ENCODE measurements at places on chromosomes 11 and 22.

DNA sequence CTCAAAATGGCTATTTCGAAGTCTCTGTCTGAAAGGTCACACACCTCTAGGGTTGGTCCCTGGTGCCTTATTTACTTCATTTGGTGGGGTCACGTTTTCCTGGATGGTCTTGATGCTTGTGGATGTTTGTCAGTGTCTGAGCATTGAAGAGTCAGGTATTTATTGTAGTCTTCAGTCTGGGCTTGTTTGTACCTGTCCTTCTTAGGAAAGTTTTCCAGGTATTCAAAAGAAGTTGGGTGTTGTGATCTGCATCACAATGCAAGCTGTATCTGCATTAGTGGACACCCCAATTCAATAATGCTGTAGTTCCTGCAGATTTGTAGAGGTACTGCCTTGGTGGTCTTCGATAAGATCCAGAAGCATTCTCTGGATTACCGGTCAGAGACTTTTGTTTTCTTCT lies 63.5 kb upstream of the TP53AIP1 start:
- no peaks in the 10 kb centered on the region for H3K36me3 ChIP-seq
- H3K4me3 ChIP-seq = no peak overlapping the region
- no peaks in the 10 kb centered on the region for H3K27me3 ChIP-seq
- H3K27ac ChIP-seq = no peak overlapping the region

DNA sequence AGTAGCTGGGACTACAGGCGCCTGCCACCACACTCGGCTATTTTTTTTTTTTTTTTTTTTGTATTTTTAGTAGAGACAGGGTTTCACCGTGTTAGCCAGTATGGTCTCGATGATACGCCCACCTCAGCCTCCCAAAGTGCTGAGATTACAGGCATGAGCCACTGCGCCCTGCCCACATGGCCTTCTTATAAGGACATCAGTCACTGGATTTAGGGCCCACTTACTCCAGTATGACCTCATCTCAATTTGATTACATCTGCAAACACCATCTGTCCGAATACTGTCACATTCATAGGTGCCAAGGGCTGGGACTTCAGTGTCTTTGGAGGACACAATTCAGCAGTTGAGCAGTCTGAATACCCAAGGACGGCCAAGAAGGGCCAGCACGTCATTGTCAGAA lies 8.2 kb upstream of the PRR5 start:
- H3K4me1 ChIP-seq = peaks cover 5% of the 10 kb centered on the region
- H3K27ac ChIP-seq = no peak overlapping the region
- no peak for DNase-seq
- no peaks in the 10 kb centered on the region for H3K36me3 ChIP-seq

DNA sequence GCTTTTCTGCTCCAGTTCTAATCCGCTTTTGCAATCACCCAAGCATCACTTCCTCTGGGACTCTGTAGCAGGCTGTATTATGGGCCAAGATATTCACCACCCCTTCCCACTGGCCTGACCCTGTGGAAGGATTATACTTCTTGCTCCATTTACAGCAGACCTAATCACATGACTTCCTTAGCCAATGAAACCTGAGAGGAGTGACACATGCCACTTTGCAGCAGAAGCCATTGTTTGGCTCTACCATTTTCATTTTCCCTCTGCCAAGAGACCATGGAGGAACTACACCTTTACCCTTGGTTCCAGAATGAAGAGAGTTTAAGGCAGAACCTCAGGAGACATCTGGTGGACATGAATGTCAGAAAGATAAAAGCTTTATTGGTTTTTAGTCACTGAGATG lies 134.9 kb upstream of the HSD17B12 start:
- DNase-seq = no peak
- H3K4me1 ChIP-seq = peaks cover 6% of the 10 kb centered on the region
- peaks cover 2% of the 10 kb centered on the region for H3K27me3 ChIP-seq
- H3K36me3 ChIP-seq = no peaks in the 10 kb centered on the region
- H3K4me3 ChIP-seq = no peak overlapping the region

- peaks cover 3% of the 10 kb centered on the region for H3K36me3 ChIP-seq
- H3K4me3 ChIP-seq = no peak overlapping the region
- H3K27ac ChIP-seq = peak overlapping the region; percentile 86
- no peaks in the 10 kb centered on the region for H3K27me3 ChIP-seq
These were observed 1.5 kb downstream of the YPEL4 start for GRCh38 chr11:57647960-57648800.

GRCh38 chr11:128497061-128497775 lies 90.1 kb downstream of the ETS1 start:
- no peak overlapping the region for H3K27ac ChIP-seq
- H3K4me1 ChIP-seq = peaks cover 30% of the 10 kb centered on the region
- DNase-seq = no peak
- no peaks in the 10 kb centered on the region for H3K27me3 ChIP-seq
- no peak overlapping the region for H3K4me3 ChIP-seq

DNA sequence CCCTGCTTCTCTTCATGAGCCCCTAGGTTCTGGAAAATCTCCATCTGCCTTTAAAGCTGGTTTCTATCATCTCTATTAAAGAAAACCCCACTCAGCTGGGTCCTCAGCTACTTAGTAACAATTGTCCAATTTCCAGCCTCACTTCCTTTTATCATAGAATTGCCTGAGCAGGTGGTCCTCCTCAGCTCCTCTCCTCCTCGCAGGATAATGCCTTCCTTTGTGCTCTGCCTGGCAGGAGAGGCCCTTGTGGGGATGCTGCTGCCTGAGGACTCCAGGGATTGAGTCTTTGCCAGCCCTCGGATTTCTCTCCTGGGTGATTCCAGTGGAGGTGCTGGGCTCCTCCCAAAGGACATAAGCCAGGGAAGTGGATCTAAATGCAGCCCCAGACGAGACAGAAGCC lies 448.3 kb downstream of the INSC start:
- no peak for DNase-seq
- H3K27ac ChIP-seq = peak overlapping the region; percentile 44
- H3K36me3 ChIP-seq = no peaks in the 10 kb centered on the region

GRCh38 chr11:13207665-13208594 lies 69.7 kb upstream of the BMAL1 start:
- no peak for DNase-seq
- no peak overlapping the region for H3K4me3 ChIP-seq
- no peaks in the 10 kb centered on the region for H3K36me3 ChIP-seq
- H3K27ac ChIP-seq = no peak overlapping the region

GRCh38 chr11:110716361-110716760 lies 4.1 kb upstream of the ARHGAP20 start:
- H3K36me3 ChIP-seq = no peaks in the 10 kb centered on the region
- H3K27me3 ChIP-seq = peaks cover 4% of the 10 kb centered on the region
- no peak for DNase-seq
- H3K27ac ChIP-seq = no peak overlapping the region
- no peak overlapping the region for H3K4me3 ChIP-seq
- H3K4me1 ChIP-seq = no peaks in the 10 kb centered on the region

DNA sequence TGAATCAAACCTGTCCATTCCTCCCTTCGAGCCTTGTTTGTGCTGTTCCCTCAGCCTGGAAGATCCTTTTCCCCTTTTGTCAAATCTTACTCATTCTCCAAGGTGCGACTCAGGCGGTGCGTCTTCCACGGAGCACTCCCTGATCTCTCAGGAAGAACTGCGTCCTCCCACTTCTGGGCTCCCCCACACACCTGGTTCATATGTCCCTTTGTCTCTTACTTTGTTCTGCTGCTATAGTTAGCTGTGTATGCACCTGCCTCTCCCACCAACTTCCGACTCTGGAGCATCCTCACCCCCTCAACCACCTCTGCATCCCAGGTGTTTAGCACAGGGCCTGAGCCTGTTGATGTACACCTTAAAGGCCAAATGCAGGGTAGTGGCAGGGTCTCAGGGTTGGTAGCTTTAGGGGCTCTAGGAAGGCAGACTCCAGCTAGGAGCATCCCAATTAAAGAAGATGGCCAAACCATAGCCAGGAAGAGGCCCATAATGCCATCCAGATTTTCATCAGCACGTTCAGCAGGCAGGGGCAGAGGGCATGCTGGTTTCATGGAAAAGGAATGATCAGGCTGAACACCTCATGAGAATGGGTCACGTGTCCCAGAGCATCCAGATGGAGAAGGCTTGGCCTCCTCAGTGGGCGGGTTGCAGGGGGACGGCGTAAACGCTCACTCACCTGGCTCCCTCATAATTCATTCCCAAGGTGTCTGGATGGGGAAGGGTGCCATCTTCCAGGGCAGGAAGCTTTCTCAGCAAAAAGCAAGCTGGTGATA lies 20.1 kb downstream of the PTPN5 start:
- no peaks in the 10 kb centered on the region for H3K36me3 ChIP-seq
- no peak overlapping the region for H3K27ac ChIP-seq
- no peaks in the 10 kb centered on the region for H3K27me3 ChIP-seq
- H3K4me1 ChIP-seq = no peaks in the 10 kb centered on the region

- DNase-seq = no peak
- H3K36me3 ChIP-seq = no peaks in the 10 kb centered on the region
- H3K27me3 ChIP-seq = peaks cover 4% of the 10 kb centered on the region
These were observed 108.4 kb upstream of the ZC3H12C start for GRCh38 chr11:109984634-109985289.

- no peak overlapping the region for H3K27ac ChIP-seq
- H3K4me1 ChIP-seq = no peaks in the 10 kb centered on the region
- peaks cover 92% of the 10 kb centered on the region for H3K36me3 ChIP-seq
These were observed 30.2 kb downstream of the USP35 start for GRCh38 chr11:78218707-78219492.

GRCh38 chr11:567629-568292 lies 7.0 kb downstream of the RASSF7 start:
- H3K4me3 ChIP-seq = peak overlapping the region; percentile 63
- peaks cover 27% of the 10 kb centered on the region for H3K4me1 ChIP-seq
- no peaks in the 10 kb centered on the region for H3K27me3 ChIP-seq

- H3K4me1 ChIP-seq = no peaks in the 10 kb centered on the region
- H3K36me3 ChIP-seq = peaks cover 15% of the 10 kb centered on the region
- no peak overlapping the region for H3K27ac ChIP-seq
- no peaks in the 10 kb centered on the region for H3K27me3 ChIP-seq
- DNase-seq = no peak
These were observed 102.0 kb downstream of the SBF2 start for GRCh38 chr11:10192036-10192435.

DNA sequence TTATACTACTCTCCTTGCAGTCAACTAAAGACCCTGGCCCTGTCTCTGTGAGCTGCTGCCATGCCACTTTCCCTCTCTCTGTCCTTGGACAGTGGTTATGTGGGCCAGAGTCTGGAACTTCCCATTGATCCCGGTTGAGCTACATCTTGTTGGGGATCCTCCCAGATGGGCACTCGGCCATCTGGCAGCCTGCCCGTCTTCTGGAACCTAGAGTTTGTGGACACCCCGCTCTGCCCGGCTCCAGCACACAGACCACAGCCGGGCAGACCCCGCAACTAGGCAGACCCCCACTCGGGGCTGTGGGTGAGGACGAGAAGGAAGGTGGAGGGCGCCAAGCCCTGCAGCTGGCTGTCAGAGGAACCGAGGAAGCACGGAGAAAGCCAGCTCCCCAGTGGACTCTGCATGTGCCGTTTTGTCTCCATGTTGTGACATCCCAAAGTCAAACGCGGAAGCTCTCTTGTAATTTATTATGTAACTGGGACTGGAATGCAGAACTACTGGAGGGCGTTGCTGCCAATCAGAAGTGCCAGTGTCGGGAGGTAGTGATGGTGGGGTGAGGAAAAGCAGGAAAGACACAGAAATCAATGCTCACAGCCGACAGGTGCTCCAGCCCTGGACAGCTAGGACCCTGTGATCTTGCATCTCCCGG lies 207.7 kb downstream of the CEP164 start:
- H3K27ac ChIP-seq = no peak overlapping the region
- DNase-seq = no peak
- no peaks in the 10 kb centered on the region for H3K27me3 ChIP-seq
- H3K4me3 ChIP-seq = no peak overlapping the region
- peaks cover 18% of the 10 kb centered on the region for H3K4me1 ChIP-seq
- H3K36me3 ChIP-seq = no peaks in the 10 kb centered on the region

- H3K27ac ChIP-seq = no peak within 1 kb of the TSS
- H3K4me1 ChIP-seq = peaks cover 13% of the 10 kb centered on the region
- H3K36me3 ChIP-seq = no peaks in the 10 kb centered on the region
- H3K27me3 ChIP-seq = no peaks in the 10 kb centered on the region
These were observed at the start of the genes COMT and TXNRD2 for GRCh38 chr22:19941365-19942082. Gene COMT (plus strand): TSS chr22:19941772. CDS start chr22:19962527, 20,755 bp downstream. Gene TXNRD2 (minus strand): TSS chr22:19941818. CDS start chr22:19941803, 15 bp downstream.

DNA sequence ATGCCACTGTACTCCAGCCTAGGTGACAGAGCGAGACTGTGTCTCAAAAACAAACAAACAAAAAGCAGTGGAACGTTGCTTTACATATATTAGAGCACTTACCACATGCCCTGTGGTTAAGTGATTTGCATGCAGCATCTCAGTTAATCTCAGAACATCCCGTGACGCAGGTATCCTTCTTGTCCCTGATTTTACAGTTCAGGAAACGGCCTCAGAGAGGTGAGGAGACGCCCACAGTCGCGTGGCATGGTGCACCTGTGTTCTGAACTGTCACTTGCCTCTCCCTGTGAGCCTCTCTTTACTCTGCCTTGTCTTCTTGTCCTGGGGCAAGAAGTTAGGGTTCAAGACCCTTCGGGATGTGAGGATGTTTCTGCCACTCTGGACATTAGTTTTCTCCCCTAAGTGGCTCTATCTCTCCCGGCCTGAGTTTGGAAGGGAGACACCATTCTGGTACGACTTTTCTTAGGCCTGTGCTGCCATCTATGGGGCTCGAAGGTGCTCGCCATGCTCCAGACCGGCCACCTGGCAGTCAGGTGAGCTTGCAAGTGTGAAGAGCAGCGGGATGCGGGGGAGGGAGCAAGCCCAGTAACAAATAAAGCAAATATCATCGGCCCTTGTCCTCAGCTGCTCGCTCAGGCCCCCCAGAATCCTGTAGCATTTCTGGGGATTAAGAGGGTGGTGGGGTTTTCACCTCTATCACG lies 25.6 kb downstream of the YWHAH start:
- H3K4me1 ChIP-seq = peaks cover 2% of the 10 kb centered on the region
- peaks cover 5% of the 10 kb centered on the region for H3K27me3 ChIP-seq
- no peaks in the 10 kb centered on the region for H3K36me3 ChIP-seq
- peak; percentile 63 for DNase-seq

DNA sequence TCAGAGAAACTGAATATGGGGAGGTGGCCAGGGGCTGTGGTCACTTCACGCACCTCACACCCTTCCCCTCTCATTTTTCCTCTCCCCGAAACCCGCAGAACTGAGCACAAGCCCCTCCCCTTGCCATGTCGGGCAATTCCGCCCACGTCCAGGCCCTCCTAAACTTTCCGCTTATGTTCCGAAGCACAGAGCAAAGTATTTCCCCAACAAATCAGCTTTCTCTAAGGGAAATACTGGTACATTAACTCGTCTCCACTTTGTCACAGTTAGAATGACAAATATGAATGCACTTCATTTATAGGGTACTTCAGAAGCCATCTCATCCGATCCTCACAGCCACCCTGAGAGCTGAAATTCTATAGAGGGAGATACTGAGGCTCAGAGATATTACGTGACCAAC lies 94.7 kb upstream of the TMEM45B start:
- H3K4me1 ChIP-seq = no peaks in the 10 kb centered on the region
- H3K27ac ChIP-seq = no peak overlapping the region
- no peaks in the 10 kb centered on the region for H3K36me3 ChIP-seq
- no peak for DNase-seq
- no peak overlapping the region for H3K4me3 ChIP-seq
